ENCODE measurements at places on chromosomes 2 and 18. TPM values are rescaled to one million over a fixed set of nuclear protein-coding genes. Genes with fewer than 3 reads are reported as not detected.

Gene GKN2
- not detected for total RNA-seq

GRCh38 chr2:9002637-9003365 lies 683 bp downstream of the MBOAT2 start:
- DNase-seq, result no peak

Gene CPO
- 0.63 TPM for total RNA-seq

GRCh38 chr2:32278478-32278853 lies 762 bp downstream of the YIPF4 start:
- no peak for DNase-seq

- no peak for DNase-seq
Measured at GRCh38 chr2:30145826-30146336, 926 bp upstream of the YPEL5 start.

DNA sequence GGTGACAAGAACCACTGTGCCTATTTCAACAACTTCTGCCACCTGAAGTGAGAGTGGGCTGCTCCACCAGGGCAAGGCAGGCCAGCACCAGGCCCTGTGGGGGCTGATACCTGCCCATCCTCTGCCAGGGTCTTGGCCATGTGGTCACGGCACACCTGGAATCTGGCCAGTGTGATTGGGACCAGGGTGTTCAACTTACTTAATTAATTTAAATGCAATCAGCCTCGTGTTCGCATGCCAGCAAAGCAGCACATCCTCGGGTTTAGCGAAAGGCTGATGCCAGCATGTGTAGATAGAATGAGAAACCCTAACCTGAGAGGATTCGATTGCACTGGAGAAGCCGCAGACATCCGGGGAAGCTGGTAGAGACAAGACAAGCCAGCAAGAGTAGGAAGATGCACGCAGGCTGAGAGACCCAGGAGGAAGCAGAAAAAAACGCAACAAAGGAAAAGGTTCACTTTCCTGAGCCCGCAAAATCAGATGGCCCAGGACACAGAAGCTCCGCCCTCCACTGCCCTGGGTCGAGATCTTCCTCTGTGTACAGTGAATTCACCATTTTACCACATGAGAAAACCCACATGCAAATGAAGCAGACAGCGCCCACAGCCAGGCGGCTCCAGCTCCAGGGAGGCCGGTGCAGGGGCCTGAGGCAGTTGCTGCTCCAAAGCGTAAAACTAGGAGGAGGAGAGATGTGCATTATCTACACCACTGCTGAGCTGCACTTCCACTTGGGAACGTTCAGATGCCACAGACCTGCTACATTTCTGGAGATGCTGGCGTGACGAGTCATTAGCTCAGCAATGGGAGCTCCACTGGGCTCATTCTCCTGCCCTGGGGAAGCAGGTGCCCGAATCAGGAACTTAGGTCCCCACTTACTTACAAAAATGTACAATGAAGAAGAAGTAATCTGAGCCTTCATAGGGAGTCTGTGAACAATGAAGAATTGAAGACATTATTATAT lies 92.1 kb downstream of the TMEM18 start:
- no peak for DNase-seq

DNA sequence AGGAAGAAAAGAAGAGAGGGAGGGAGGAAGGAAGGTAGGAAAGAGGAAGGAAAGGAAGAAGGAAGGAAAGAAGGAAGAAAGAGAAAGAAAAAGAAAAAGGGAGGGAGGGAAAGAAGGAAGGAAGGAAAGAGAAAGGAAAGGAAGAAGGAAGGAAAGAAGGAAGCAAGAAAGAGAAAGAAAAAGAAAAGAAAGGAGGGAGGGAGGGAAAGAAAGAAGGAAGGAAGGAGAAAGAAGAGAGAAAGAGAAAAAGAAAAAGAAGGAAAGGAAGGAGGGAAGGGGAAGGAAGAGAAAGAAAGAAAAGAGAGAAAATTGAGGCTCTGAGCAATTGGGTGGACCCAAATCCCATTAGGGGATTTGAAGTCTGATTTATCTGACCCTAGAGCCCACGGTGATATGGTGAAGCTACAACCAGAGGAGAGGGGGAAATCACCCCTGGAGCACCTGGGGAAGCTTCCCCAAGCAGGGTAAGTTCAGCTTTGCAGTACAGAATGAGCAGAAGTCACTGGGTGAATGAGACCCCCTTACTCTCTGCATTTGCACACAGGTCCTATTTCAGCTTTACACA lies 177.6 kb upstream of the BCL2L11 start:
- no peak for DNase-seq

Gene SLC9A4
- total RNA-seq, result not detected

DNA sequence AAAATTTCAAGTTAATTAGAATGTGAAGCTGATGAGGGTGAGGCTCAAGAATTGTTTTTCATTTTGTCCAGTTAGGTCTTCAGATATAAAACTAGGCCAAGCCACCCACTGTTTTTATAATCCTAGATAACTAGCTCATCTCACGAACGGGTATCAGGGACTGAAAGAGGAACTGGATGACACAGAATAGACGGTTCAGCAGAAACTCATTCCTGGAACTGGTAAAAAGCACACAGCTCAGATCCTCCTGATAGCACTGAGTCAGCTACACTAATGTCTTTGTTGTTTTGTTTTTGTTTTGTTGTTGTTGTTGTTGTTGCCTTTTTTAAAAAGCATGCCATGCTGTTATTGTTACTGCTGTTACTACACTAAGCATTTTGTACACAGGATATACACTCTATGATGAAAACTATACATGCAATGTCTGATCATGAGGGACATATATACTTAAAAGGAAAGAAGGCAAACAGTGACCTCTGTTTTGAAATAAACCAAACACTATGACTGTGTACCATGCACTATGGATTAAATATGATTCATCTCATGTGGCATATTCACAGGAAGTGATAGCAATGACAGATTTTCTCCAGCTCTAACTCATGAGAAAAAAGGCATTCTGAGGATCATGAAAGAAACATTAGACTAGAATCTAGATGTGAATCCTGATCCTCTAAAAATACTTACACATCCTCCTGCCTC lies 437.6 kb downstream of the NCKAP5 start:
- DNase-seq, result no peak

Gene KIAA2012
- not detected for total RNA-seq

DNA sequence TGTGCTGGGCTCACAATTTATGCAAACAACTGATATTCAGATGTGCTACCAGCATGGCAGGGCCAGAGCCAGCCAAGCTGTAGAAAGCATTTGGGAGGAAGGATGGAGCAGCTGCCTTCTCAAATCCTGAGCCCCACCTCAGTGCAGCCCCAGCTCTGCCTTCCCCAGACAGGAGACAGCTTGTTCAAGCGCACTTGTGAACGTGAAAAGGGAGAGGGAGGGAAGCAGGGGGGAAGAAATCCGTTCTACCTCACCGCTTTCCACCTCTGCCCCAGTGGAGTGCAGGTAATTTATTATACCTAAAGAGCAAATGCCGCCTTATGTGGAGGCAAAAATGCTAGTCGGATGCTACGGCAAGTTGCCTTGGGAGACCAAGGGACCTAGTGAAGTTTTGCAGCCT lies 66.0 kb upstream of the SLC14A2 start:
- no peak for DNase-seq

DNA sequence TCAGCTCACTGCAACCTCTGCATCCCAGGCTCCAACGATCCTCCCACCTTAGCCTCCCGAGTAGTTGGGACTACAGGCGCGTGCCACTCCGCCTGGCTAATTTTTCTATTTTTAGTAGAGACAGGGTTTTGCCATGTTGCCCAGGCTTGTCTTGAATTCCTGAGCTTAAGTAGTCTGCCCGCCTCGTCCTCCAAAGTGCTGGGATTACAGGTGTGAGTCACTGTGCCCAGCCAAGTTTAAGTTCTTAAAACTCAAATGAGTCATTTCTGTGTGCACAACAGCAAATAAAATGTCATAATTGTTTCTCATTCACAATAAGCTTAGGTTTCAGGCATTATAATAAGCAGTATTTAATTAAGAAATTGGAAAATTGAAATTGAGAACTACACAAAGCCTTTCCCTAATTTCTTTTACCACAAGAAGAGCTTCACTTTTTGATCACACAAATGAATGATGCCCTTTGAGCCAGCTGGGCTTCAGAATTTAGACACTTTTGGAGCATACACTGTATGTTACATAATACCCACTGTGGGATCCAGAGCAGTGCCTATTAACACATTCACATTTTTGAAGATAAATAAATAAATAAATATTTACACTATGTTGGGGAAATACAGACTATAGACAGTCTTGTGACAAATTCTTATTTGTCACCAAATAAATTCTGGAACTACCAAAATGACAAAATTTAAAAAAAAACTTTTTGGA lies 8.6 kb upstream of the ME2 start:
- DNase-seq, result no peak

DNA sequence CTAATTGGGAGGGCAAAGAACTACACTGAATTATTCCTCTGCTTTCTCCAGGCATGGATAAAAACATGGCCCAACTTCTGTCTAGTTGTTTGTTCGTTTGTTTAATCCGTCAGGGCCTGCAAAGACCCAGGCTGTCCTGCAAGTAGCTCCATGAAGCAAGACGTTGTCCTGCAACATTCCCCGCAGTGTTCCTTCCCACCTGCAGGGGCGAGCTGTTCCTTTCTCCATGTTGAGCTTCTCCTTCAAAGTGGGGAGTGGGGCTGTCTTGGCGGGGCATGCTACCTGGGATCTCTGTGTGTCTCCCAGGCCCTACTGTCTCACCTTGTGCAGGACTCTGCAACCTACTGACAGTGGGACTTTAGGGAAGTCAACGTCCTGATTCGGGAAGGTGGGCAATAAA lies 264.0 kb upstream of the SMIM21 start:
- no peak for DNase-seq

GRCh38 chr2:104262714-104263113 lies 591.2 kb upstream of the POU3F3 start:
- no peak for DNase-seq

- DNase-seq, result no peak
Measured at GRCh38 chr2:72924353-72925240, 7.3 kb downstream of the EMX1 start.

Gene UNC80
- under 0.01 TPM for total RNA-seq

Gene CCDC88A
- total RNA-seq, result 41.8 TPM

- no peak for DNase-seq
Measured at GRCh38 chr2:128282976-128283810, 35.5 kb downstream of the HS6ST1 start.

GRCh38 chr2:221402072-221402471 lies 170.0 kb downstream of the EPHA4 start:
- DNase-seq, result no peak

Measured in esophagus muscularis mucosa (tissue), 4 donors.